ENCODE measurements at places on chromosomes 13 and 19.

DNA sequence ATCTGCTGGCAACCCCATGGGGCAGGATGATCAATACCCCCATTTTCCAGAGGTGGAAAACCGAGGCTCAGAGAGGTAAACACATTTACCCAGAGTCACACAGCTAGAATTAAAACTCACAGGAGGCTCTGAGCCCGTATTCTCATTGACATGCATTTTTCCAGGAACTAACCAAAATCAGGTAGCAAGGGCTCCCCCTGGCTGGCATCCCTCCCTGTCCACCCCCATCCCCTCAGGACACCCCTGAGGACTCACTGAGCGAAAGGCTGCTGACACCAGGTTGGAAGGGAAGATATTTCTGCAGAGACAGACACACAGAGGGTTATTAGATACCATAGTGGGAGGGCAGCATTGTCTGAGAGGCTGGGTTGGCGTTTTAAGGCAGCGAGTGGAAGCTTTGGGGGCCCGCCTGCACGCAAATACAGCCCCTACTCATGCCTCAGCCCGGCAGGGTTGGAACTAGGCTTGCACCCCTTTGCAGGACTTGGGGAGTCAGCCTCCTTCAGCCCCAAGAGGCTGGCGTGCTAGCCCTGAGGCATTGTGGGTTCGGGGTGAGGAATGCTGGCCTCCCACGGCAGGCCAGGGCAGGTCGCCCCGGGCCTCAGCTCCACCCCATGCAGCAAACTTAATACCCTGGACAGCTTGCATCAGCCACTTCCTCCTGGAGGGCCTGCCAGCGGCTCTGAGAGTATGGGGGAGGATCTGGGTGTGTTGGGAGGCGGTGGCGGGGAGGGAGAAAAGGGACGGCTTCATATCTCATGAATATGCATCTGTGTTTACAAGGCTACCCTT, 3.9 kb downstream of the SLC1A5 start:
- no peak for DNase-seq

GRCh38 chr13:85725433-85725832, 73.8 kb downstream of the SLITRK6 start:
- no peak for DNase-seq

DNA sequence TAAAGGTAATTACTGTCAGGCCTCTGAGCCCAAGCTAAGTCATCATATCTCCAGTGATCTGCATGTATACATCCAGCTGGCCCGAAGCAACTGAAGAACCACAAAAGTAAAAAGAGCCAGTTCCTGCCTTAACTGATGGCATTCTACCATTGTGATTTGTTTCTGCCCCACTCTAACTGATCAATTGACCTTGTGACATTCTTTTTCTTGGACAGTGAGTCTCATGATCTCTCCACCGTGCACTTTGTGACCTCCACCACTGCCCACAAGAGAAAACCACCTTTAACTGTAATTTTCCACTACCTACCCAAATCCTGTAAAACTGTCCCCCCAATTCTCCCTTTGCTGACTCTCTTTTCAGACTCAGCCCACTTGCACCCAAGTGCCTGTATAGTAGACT, 17.2 kb upstream of the CXCL17 start:
- DNase-seq = no peak

DNA sequence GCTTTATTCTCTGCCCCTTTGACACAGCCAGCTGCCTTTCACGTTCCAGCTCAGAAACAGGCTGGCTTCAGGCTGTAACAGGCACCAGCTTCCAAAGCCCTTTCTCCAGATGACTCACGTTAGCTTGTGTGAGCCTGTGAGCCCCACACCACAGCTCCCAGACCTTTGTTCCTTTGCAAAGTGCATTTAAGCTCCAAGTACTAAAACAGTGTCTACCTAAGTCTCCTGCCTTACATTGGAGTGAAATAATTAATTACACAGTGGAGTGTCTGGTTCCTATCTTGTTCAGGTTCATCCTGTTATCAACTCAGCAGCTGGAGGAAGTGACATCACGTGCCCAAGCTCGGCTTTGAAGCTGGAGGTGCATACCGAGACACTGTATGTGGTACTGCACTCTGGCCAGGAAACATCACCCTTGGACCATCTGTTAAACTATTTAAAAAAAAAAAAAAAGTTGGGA, 475.8 kb downstream of the FOXO1 start:
- peak; percentile 88 for DNase-seq
